Skeletal muscle cell (primary cell): ENCODE measurements at places on chromosomes 13 and 19.
A peak's percentile ranks its signal among the peaks of the same experiment; 100 is the strongest.

DNA sequence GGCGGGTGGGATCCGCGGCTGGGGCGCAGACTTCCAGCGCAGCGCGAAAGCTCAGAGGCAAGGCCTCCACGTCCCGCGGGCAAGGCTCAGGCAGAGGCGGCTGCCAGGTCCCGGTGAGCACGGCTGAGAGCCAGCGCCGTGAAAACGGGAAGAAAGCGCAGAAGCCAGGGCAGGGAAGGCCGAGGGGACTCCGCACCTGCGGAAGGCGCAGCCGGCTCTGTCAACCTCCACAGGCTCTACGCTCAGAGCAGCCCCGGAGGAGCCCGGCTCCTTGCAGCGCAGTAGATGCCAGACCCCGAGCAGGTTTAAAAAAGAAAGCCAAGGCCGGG lies 131.0 kb downstream of the RNF17 start:
- DNase-seq, result no peak

DNA sequence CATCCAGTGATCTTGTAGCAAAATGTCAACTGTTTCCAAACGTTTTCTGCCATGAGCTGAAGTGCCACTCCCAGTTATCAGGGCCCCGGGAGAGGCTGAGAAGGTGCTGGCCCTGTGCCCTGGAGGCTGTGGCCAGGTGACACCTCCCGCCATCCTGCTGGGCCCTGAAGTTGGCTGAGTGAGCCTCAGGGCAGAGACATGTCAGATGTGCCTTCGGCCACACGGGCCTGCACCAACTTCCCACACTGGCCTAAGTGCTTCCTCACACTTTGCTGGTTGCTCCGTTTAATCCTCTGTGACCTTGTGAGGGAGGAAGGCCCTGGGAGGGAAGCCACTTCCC lies 4.8 kb downstream of the ADPRHL1 start:
- DNase-seq, result no peak

DNA sequence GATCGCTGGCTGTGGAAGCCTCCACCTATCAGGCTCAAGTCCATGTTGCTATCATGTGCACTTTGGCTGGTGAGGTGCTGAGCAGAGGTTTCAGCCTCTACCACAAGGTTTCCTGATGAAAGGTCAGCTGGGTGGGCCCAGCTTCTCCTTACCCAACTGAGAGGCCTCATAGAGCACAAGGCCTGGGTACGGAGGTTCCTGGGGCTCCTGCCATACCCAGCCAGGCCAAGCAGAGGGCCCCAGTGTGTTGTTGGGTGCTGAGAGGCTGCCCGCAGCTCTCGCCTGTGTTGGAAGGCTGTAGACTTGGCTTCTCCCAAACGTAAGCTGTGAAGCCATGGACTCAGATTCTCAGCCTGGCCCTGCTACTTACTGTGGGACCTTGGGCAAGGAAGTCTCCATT lies 28.2 kb downstream of the ACTN4 start:
- DNase-seq, result no peak

- no peak for DNase-seq
Measured at GRCh38 chr13:90623318-90624011, 724.0 kb upstream of the MIR17HG start.

- no peak for DNase-seq
Measured at GRCh38 chr13:40192858-40193257, 473.6 kb downstream of the FOXO1 start.

- DNase-seq, result no peak
Measured at GRCh38 chr19:7861619-7862412, 12.4 kb downstream of the PRR36 start.

DNA sequence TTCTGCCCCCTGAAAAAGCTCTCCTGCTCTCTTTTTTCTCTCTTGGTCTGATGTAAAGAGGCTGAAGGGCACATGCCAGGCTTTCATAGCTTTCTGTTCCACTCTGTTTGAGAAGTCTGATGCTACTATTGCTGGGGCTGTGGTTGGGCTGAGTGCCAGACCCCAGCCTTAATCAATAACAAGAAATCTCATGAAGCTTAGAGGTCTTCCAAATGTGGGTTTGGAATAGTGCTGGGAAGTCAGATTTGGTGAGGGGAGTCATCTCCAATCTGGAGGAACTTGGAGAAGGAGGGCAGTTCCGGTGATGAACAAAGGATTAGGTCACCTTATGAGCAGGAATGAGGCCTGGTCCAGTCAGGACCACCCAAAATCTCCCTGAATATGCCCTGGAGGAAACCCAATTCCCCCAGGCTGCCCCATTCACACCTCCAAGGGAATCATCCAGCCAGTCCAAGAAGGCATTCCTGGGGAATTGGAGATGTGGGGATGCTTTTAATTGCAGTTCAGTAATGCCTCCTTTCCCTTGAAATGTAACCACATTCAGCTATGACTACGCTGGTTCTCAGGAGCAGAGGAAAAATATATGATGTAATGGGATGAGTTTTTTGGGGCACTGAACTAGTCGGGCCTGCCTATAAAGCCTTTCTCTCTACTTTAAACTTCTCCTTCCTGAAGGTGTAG lies 102.0 kb downstream of the STARD13 start:
- no peak for DNase-seq

GRCh38 chr19:51784109-51784785 lies 10.7 kb upstream of the FPR3 start:
- no peak for DNase-seq

DNA sequence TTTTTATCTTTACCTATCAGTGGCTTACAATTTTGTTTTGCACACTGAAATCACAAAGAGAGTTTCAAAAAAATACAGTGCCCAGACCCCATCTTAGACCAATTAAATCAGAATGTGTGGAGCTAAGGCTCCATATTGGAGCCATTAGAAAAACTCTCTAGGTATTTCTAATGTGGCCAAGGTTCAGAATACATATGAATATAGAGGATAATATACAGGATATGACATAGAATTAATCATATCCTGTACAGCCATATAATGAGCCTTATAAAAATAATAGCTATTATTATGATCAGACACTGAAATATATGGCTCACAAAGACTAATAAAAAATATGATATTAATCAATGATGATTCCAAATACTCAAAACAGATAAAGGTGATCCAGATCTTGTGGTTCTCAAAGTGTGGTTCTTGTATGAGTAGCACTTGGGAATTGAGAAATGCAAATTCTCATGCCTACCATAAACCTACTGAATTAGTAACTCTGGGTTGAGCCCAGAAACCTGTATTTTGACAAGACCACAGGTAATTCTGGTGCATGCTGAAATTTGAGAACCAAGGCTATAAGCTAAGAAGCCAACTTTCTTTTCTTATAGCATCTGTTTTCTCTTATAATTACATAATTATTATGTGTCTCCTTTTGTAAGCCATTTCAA lies 408.0 kb downstream of the DIAPH3 start:
- no peak for DNase-seq

DNA sequence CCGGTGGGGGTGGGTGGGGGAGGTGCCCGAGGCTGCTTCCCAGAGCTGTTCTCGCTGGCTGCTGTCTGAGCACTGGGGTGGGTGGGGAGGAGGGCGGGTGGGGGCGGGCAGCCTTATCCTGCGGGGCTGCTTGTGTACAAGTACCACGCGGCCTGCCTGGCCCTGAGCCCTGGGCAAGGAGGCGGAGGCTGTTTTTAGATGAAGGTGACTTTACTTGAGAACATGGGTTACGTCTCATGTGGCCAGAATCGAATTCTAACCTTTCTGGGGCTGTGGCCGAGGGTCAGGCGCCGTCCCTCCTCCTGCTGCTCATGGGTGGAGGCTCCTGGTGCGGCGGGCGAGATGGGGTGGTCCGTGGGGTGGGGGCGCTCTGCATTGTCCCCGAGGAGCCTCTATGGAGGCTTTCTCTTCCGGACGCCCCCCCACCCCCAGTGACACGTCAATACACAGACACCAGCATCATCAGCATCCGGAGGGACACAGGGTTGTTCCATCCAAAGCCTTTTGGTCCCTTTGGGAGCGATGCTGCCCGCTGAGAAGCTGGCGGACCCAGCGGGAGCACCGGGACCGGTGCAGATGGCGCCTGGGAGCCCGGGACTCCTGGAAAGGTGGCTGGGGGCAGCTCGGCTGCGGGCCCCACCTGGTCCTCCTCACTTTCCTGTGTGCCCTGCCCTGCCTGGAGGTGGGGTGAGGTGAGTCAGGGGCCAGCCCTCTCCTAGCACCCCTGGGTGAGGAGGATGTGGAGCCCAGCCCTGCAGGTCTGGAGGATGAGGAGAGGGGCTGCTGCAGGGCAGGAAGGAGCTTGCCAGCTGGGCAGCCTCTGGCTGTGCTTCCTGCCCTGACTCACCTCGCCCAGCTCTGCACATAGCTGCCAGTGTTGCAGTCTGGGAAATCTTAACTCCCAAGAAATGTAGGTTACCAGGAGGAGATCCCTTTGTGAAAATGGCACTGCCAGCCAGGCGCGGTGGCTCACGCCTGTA lies 3.4 kb downstream of the BSG start:
- DNase-seq, result no peak

- no peak for DNase-seq
Measured at GRCh38 chr13:32804673-32805230, 211.5 kb upstream of the KL start.

DNA sequence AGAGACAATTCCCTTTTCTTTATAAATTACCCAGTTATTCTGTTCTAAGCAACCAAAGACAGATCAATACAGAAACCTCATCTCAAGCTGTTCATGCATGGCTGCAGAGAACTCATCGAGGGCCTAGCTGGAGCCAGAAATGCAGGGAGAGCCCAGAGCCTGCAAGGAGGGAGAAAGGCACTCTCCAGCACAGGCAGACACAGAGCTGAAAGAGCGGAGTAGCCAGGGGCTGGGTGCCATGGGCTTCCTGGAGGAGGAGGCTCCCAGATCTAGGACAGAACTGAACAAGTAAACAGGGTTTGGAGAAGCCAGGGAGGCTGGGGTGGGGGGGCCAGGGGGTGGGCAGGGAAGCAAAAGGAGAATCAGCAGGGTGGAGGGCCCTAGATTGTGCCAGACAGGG lies 144.2 kb upstream of the ZNF507 start:
- no peak for DNase-seq

DNA sequence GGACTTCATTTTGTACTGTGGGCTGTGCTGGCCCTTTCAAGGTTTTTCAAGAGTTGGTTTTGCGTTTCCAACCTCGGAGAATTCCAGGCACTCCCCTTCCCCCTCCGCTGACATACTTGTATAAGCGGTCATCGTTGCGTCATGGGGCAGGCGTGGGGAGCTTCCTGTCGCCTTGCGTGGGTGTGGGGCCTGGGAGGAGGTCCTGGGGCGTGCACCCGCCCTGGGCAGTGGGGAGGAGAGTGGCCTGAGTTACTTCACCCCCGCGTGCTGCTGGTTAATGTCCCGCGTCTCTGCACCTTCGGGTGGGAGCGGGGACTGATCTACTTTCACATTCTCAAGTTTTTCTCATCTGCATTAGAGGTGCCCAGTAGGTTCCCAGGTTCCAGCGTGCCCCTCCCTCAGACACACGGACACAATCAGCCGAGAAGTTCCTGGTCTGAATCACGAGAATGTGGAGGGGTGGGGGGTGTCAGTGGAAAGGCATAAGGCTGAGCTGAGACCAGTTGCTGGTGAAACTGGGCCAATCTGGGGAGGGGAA lies 4.1 kb downstream of the IER2 start:
- DNase-seq, result peak; percentile 85

- DNase-seq, result no peak
Measured at GRCh38 chr13:32468502-32469142, 40.7 kb upstream of the N4BP2L1 start.

- no peak for DNase-seq
Measured at GRCh38 chr19:33324628-33325027, 22.3 kb upstream of the CEBPA start.

DNA sequence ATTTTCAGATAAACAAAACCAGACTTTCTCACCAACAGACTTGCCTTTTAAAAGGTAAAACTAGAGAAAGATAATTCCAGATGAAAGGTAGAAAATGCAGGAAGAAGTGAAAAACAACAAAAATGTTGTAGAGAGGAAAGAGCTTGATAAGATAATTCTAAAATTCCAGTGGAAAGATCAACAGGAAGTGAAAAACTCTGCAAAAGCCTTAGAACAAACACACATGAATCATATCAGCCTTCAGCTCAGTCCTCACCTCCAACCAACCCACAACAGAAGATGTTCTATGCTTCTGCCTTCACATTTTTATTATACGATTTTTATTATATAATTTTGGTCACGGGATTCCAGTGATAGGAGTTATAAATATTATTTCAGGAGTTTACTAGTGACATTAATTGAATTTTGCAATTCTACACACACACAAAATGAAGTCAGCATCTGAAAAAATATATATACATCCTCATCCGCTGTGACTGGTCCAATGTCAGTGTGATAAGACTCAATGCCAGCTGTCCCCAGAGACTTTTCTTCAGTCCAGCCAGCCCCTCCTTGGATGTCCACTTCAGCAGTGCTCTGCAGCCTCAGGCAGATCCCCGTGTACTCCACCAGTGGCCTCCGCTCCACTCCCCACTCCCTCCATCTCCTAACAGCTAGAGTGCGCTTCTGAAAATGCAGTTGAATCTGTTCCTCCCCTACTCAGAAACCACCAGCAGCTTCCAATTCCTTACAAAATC lies 57.9 kb downstream of the GADD45B start:
- DNase-seq, result no peak

DNA sequence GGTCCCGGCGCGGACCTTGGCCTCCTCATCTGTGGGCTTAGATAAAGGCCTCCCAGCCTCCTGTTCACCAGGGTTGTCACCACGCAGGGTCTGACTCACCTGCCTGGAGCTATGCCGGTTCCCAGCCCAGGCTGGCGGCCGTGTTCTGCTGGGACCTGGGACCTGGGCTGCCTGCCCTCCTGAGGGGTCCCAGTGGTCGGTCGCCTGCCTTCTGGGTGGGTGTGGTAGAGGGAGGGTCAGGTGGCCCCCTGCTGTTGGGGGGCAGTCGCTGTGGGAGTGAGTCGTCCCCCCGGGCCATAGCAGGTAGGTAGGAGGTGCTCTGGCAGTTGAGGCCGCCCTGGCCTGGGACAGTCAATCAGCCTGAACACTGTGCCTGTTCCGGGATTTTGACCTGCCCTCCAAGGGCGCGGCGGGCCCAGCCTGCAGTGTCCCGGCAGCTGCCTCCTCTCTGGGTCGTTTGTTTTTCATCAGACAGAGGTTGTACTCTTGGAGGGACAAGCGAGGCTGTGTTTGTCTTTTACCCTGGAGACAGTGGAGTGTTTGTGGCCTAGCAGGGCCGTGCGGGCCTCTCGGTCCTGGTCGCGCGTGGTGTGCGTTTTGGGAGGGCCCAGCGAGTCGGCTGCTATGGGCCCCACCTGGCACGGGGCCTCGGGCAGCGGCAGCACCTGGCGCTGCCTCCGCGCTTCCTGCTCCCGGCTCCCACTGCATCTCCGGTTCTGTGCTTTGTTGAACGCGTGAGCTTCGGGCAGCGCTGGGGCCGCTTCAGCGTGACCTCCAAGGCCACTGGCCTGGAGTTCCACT lies 2.6 kb downstream of the ADAT3 start:
- DNase-seq, result no peak

DNA sequence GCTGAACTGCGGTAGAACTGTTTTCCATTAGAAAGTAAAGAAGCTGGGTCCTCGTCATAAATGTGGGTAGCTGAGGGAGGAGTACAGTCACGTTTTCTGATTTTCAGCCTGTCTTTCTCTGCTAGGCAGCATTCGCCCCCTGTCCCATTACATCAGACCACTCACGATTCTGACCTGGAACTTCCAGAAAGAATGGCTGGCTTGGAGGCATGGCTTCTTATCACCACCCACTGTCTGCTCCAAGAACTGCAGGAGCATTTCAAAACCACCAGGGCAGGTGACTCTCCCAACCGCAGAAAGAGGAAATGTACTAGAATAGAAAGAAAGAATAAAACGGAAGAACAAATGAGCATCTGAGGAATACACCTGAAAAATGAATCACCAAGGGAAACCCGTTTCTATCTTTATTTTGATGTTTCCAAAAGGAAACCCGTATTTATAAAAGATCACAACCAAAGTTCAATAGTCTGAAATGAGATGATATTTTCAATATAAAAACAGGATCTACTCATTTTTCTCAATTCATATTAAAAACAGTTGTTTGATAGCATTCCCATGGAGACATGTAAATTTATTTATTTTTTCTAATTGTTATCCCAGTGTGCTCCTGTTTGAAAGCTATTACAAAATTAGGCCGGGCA lies 22.1 kb upstream of the POMP start:
- DNase-seq, result peak; percentile 65
